ENCODE measurements at places on chromosomes 6 and 20.

DNA sequence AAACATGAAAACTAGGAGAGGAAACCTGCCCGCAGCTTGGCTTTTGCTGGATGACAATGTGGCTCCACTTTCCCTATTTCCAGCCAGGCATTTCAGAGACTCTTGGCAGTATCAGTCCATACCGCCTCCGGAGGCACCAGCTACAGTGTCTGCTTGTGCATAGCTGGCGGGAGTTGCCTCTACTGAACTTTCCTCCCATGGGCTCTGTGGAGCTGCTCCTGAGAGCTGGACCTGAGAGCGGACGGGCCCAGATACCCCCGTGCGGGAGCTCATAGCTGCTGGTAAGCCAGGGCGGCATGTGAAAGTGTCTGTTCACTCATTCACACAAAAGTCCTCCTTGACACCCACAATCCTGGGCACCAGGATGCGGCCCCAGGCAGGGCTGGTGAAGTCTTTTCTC is 130.3 kb upstream of the PMEPA1 start:
- DNase-seq = no peak

DNA sequence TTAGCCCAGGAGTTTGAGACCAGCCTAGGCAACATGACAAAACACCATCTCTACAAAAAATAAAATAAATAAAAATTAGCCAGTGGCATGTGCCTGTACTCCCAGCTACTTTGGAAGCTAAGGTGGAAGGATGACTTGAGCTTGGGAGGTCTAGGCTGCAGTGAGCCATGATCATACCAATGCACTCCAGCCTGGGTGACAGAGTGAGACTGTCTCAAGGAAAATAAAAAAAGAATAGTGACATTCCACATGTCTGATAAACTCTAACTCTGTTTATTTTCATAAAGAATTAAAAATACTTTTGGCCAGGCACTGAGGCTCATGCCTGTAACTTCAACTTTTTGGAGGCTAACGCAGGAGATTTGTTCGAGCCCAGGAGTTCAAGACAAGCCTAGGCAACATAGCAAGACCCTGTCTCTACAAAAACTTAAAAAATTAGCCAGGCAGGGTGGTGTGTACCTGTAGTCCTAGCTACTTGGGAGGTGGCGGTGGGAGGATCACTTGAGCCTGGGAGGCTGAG is 115.1 kb downstream of the GJA1 start:
- DNase-seq = no peak

- DNase-seq = no peak
Observed at GRCh38 chr6:158774717-158775449, 44.3 kb downstream of the EZR start.

- DNase-seq = no peak
Observed at GRCh38 chr20:53896647-53897046, 173.7 kb downstream of the BCAS1 start.

DNA sequence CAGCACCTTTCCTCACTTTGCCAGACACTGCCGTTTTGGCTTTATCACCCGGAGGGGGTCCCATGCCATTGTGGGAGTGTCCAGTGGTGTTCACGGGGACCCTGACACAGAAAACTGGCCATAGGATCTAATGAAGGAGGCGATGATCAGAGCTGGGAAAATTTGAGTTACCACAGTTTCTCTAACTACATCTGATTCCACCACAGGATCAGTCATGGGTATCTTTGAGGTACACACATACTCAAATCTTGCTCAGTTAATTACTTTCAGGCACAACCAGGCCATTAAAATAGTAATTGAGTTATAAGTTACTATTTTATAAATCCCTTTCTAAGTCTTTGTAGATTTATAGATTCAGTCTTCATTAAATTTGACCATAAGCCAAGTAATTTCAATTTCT is 215.1 kb downstream of the PRL start:
- DNase-seq = no peak

- DNase-seq = no peak
Observed at GRCh38 chr6:17466707-17467106, 73.3 kb downstream of the CAP2 start.
